Stimulated activated CD4-positive, alpha-beta T cell treated with anti-CD3 and anti-CD28 coated beads, Interleukin-4, amount 100 ng/mL, for 1 hour (primary cell): ENCODE measurements at places on chromosomes 13 and 19.

DNA sequence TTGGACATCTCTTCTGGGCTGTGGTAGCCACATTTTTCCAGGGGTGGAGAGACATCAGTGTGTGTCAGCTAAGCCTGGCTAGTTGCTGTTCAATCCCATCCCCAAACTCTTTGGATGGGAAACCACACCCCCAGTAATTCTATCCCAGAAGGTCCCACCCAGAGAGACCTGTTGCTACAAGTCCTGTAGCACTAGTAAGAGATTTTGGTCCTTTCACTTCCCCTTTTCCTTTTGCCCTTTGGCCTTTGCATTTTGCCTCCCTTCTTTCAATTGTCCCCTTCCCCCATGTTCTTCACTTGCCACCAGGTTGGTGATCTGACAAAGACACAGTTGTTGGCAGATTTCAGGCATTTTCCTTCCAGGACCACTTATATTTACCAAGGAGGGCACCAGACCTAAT is 3.8 kb downstream of the CBY2 start:
- no peak for DNase-seq

DNA sequence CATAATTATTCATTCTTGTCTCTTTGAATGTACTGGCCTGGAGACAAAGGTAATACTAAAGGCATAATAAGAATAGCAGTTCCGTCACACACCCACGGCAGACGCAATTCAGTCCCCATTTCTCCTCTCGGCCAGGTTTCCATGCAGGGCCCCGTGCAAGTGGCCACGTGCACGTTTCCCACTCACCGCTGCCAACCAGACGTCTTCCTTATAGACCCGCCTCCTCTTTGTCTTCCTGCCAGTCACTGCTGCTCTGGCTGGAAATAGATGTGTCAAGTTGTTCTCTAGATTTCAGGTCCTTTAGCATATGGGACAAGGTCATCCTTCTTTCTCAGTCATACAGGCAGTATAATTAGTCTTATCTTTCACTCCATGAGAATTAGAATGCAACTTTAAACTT is 204.3 kb downstream of the SUCLA2 start:
- no peak for DNase-seq

GRCh38 chr13:33079960-33080359 is 63.7 kb downstream of the KL start:
- DNase-seq = no peak

GRCh38 chr19:39927076-39927475 is 7.4 kb downstream of the FCGBP start:
- no peak for DNase-seq

GRCh38 chr13:95128045-95128643 is 173.1 kb downstream of the ABCC4 start:
- DNase-seq = no peak

DNA sequence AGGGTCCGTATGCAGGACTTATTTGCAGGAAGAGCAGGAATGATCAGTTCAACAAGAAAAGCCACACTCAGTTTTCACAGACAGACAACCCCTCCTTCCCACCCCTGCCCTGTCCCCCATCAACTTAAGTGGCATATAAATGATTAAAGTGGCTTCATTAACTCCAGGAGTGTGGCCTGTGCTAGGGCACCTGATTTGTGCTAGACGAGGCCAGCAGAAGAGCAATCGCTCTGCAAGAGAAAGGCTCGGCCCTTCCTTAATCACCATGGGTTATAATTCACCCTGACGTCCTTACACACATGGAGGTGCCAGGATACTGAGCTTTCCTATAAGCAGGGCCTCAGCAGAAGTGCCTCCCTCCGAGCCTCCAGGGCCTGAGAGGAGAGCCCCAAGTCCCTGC is 14.6 kb downstream of the C19orf12 start:
- no peak for DNase-seq

- DNase-seq = peak; percentile 27
These were observed 7.9 kb downstream of the UNC13A start for GRCh38 chr19:17680230-17680722.

DNA sequence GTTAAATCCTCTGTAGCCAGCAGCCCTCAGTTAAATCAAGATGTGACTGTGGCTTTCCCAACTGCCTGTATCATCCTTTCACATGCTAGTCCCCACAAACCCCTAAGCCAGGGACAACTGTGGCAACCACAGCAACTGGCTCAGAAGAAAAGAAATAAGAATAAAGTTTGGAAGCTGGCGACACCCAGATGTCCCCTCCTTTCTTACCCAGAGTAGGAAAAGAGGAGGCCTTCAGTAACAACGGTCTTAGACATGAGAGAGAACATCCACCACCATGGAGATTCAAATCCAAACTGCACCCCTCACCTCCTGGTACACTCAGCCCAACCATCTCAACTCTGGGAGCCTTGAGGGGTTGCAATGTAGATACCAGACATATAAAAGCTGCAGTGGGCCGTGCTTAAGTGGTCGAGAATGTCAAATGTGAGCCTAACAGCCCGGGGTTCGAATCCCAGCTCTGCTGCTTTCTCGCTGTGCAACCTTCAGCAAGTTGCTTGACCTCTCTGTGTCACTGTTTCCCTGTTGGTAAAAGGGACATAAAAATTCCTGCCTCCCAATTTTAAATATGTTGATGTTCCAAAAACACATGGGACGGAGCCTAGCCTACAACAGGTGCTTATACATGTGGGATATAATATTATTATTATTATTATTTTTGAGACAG is 23.8 kb downstream of the ZNRF4 start:
- DNase-seq = no peak

- no peak for DNase-seq
These were observed 41.5 kb upstream of the MEDAG start for GRCh38 chr13:30864433-30865122.

DNA sequence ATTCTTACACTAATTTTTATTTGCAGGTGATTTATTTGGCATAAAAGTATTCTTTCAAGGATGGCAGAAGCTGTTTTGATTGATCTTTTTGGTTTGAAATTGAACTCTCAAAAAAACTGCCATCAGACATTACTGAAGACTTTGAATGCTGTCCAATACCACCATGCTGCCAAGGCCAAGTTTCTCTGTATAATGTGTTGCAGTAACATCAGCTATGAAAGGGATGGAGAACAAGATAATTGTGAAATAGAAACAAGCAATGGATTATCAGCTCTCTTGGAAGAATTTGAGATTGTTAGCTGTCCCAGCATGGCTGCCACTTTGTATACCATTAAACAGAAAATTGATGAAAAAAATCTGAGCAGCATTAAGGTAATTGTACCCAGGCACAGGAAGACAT is 1.2 kb downstream of the LACC1 start:
- DNase-seq = no peak

DNA sequence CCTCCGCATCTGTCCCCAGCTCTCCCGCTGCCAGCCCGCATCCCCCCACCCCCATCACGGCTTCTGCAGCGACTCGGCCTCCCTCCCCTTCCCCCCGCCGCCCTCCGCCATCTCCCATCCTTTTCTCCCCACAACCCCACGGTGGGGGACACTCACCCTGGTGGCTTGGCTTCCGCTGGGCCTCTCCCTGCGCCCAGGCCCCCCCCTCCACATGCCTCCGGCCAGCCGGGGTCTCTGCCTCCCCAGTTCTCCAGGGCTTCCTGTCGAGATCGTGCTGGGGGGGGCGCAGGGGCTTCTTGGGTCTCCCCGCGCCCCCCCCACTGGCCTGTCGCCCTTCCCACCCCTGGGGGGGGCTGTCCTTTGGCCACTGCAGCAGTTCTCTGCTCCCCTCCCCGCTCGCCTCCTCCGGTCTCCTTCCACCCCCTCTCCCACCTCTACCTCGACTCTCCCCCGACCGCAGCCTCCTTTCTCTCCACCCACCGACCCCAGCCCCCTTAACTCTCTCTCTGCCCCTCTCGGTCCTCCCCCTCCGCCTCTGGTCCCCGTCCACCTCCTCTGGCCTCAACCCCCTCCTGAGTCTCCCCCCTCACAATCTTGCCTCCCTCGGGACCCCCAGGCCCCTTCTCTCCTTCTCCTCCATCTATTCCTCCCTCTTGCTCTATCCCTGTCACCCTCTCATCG is 17.1 kb downstream of the LRRC4B start:
- no peak for DNase-seq

- no peak for DNase-seq
These were observed 560.6 kb downstream of the TBC1D4 start for GRCh38 chr13:74921326-74921725.

DNA sequence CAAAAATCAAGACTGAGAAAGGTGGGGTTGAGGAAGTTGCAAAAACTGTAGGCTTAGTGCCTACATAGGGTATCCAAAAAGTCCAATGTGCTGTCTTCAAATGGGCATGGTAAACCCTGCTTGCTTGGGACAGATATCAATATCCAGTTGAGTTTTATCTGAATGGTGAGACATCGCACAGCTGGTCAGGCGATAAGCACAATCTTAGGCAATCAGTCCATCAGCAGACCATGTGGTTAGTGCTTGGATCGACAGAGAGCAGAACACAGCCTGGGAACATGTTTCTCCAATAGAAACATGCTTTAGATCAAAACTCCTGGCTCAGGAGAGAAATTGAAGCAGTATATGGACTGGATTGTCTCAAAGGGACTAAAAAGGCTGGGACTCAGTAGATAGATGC is 151.3 kb upstream of the IPO5 start:
- DNase-seq = no peak

GRCh38 chr13:74087357-74087756 is 46.8 kb downstream of the KLF12 start:
- no peak for DNase-seq

GRCh38 chr19:14361824-14362223 is 19.4 kb upstream of the ADGRE5 start:
- DNase-seq = peak; percentile 55

DNA sequence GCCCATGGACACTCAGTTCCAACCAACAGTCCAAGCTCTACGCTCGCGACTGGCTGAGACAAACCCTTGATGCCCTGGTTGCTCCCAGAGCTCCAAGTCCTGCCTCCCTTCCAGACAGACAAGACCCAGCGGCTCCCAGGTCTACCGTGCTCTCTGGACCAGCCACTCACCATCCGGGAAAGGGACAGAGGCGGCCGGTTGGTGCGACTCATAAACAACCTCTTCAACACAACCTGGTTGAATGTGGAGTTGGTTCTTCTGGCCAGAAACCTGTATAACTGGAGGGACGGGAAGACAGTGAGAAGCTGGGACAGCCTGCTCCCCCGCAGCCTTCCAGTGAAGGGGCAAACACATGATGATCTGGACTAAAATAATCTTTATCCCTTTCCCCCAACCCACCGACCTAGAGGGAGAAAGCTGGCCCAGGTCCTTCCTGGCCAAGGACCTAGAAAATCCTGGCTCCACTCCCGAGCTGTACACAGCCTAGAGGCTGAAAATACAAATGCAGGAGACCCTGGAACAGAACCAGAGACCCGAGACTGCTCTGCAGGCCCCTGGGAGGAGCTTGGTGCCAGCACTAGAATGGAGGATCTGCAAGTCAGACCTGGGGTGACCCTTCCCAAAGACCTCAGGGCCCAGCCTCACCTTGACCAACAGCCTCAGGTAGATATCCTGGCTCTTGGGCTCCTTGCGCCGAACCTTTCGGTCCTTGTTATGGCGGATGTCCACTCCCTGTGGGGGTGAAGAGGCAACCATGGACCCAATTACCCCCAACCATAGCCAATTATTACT is 1.6 kb downstream of the RPL18 start:
- no peak for DNase-seq

DNA sequence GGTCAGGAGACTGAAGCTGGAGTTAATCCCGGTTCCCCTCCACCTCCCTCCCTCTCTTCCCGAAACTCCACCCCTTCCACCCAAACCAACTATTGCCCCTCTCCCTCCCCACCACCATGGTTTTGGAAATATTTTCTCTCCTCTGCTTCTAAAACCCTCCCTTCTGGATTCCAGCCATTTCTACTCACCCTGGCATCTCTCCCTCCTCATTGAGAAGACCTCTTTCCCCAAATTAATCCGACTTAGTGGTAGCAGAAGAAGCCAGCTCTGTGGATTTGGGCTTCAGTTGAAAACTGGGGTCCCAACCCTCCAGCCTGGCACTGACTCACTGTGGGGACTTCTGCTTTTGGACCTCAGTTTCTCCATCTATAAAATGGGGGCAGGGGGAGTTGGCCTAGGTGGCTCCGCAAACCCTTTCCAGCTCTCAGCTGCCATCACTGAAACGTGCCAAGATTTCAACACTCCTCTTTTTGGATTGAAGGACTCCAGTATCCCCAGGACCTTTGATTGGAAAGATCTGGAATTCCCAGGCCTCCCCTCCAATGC is 1.6 kb downstream of the GPR4 start:
- DNase-seq = no peak

- no peak for DNase-seq
These were observed 4.1 kb upstream of the TRAPPC2B start for GRCh38 chr19:57359300-57359699.

GRCh38 chr13:98556968-98557631 is 19.8 kb downstream of the STK24 start:
- DNase-seq = no peak

- DNase-seq = no peak
These were observed 72.5 kb downstream of the ZNF708 start for GRCh38 chr19:21256722-21257121.

GRCh38 chr19:37953918-37954303 is 46.9 kb downstream of the SIPA1L3 start:
- DNase-seq = no peak

DNA sequence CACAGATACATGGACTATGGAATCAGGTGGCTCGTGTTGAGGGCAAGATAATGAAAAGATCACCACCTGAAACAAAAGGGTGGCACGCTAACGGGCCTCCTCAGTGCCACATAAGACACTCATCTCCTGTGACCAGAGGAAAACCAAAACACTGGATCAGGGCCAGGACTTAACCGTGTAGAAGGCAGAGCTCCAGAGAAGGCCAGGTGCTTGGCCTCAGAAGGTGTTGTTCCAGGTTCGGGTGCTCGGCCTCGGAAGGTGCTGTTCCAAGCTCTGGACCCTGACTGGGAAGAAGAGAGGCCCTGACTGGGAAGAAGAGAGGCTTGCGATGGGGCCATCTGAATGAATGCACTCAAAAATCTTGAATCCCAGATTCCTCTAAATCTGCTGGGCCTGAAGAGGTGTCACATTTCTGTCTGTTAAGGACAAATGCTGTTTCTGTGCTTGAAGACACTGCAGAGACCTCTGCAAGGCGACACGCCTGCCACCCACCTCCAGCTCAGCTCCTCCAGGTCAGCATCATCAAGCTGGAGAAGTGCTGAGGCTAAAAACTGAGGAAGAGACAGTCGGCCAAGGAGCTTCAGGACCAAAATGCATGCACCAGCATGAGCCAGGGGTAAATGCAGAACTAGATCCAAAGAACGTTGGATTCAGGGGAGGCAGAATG is 2.7 kb upstream of the RASA3 start:
- DNase-seq = no peak

- no peak for DNase-seq
These were observed 264.2 kb upstream of the EDNRB start for GRCh38 chr13:78182813-78183212.

GRCh38 chr13:43196086-43196621 is 172.8 kb downstream of the DNAJC15 start:
- DNase-seq = no peak

DNA sequence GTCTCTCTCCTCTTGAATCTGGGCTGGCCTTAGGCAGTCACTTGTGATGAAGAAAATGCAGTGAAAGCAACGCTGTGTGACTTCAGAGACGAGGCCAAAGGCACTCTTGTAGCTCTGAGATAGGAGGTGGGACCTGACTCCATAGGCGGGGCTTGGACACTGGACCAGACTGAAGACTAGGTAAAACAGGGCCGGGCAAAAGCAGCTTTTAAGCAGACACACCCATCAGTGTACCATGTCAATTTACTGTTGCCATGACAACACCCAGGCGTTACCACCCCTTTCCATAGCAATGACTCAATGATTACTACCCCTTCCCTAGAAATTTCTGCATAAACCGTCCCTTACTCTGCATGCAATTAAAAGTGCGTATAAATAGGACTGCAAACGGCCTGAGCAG is 6.6 kb upstream of the EID2 start:
- DNase-seq = no peak

GRCh38 chr13:23753458-23753857 is 135.7 kb downstream of the MIPEP start:
- DNase-seq = no peak
